Tibial artery (tissue), 4 donors: ENCODE measurements at places on chromosomes 13 and 19.

GRCh38 chr19:5108123-5108596 is 139.2 kb downstream of the KDM4B start:
- DNase-seq: no peak

GRCh38 chr19:48363500-48363809 is 285 bp downstream of the TMEM143 start:
- DNase-seq: no peak

DNA sequence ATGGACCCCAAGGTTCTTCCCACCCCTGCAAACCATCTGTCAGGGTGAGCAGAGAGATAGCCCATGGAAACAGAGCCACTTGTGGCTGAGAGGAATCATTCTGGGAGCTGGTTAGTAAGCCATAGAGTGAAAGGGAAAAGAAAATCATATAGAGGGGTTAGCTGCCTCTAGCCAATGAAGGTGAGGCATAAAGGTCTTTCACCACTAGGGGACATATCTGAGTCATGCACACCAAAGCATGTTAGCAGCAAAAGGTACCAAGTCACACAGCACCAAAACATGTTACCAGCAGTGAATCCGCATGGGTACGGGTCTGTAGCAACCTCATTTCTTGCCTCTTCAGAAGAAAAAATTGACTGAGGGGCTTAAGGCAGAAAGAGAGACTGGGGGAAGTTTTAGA is 76.7 kb upstream of the ZNF43 start:
- no peak for DNase-seq

- no peak for DNase-seq
These were observed 227.0 kb upstream of the RFC3 start for GRCh38 chr13:33590936-33591335.

DNA sequence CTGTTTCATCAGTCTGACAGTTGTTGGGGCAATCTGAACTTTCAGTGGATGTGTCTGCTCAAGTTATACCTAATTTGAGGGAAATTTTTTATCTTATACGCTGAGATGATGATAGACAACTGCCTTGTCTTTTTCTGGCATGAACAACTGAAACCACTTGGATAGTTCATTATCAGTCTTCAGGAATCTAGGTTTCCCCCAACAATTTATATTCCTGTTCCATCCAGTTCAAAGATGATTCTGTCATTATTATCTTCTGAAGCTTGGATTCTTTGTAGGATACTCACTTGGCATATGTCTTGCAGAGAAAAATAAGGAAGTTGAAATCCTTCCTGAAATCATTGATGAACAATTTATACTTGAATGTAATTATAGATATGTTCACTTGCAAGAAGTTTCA is 193.7 kb downstream of the LMO7 start:
- no peak for DNase-seq

GRCh38 chr13:110572778-110573118 is 11.2 kb upstream of the RAB20 start:
- DNase-seq: no peak

- DNase-seq: peak; percentile 51
These were observed 6.0 kb upstream of the FFAR2 start for GRCh38 chr19:35442091-35442490.

- DNase-seq: no peak
These were observed 260.9 kb downstream of the MTUS2 start for GRCh38 chr13:29081036-29081435.

GRCh38 chr19:23762884-23763711 is 4.4 kb upstream of the ZNF681 start:
- DNase-seq: peak; percentile 24

DNA sequence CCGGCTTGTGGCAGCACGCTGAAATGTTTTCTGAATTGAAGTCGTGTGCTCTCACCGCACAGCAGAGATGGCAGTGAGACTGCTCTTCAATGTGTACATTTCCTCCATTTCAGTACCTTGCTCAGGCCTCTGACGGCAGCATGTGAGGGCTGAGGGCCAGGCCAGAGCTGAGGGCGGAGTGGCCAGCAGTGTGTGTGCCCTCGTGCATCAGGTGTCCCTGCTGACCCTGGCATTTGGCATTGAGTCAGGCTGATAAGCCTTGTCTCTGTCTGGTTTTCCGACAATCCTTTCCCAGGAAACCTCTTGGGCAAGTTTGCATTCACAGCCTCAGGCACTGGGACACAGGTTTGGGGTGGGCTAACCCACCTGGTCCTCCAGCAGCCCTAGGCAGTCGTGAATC is 62.3 kb downstream of the EFNB2 start:
- DNase-seq: no peak

DNA sequence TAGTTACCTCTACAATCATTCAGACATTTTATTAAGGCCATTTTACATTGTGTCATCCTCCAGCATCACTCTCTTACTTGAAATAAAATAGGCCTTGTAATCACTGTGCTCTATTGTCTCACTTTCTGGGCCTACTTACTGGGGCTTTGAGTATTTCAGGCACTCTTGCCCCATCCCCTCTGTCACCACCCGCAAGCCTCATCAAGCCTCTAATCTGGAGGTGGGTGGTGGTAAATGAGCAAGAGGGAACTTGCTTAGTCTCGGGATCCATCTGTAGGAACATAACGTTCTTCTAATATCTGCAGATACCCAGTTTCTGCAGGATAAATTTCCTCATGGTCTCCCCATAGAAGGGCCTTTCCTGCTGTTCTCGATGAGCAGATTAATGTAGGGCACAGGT is 19.4 kb upstream of the GPR18 start:
- DNase-seq: no peak

GRCh38 chr13:34372581-34372980 is 554.6 kb downstream of the RFC3 start:
- no peak for DNase-seq

DNA sequence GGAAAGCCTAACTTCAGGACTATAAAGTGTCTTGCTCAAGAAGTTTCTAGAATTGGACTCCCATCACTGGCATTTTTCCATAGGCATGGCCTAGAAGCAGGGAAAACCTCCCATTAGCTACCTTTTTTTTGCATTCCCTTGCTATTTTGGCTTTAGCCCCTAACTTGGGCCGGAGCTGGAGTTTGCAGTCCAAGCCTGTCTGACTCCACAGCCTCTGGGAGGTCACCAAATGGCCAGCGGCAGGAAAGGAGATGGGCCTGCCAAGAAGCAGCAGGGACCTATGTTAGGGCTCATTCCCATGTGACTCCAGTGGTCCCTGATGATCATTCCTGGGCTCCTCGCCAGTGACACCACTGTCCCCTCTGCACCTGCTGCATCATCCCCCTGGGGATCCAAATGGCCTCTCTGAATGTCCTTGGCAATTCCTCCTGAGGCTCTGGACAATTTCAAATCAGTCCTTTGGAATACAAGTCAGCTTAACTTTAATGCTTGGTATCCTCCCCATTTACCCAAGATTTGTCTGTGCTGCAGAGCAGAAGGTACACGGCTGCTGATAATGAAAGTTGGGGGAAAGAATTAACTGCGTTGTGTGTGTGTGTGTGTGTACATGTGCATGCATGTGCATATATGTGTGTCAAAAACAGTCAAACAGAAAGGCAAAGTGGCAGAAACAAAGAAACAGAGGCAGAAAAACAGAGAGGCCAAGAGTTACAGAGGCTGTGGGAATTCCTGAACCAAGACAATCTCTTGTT is 69.8 kb upstream of the SERP2 start:
- DNase-seq: peak; percentile 58

- DNase-seq: no peak
These were observed 17.9 kb downstream of the ALG5 start for GRCh38 chr13:36981156-36981743.

GRCh38 chr13:48731001-48731658 is 77.4 kb downstream of the CYSLTR2 start:
- no peak for DNase-seq

- DNase-seq: no peak
These were observed 31.7 kb downstream of the ACTL9 start for GRCh38 chr19:8666814-8667405.

GRCh38 chr19:47226426-47227351 is 4.3 kb downstream of the BBC3 start:
- peak; percentile 91 for DNase-seq

DNA sequence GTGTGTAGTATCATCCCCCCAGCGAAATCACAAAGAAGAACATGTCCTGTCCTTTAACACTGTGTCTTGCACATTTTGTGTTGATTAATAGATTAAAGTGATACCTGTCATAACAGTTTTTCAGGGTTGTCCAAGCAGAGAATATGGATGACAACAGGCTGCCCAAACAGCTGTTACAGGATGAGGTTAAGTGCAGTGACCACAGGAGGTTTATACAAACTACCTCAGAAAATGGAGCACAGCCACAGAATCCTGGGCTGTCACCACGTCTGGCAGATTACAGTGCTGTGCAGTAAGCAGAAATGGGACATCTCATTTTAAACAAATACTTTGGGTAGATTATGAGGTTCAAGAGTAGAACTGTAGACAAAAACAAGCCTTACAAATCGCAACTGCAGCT is 575.6 kb downstream of the DCT start:
- no peak for DNase-seq

DNA sequence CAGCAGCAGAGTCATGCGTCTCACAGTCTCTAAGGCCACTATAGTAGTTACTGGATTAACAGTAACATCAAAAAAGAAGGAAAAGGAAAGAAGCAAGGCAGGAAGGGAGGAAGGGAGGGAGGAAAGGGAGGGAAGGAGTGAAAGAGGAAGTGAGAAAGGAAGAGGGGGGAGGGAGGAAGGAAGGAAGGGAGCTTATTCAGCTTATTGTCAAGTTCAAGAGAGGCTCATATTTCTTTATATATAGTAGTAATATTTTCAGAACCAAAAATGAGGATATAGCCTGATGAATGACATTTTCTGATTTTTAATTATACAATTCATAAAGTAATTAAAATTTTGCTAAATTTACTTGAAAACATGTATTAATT is 17.7 kb upstream of the RUBCNL start:
- DNase-seq: no peak

- no peak for DNase-seq
These were observed 225.8 kb upstream of the SLC10A2 start for GRCh38 chr13:103291798-103292572.

DNA sequence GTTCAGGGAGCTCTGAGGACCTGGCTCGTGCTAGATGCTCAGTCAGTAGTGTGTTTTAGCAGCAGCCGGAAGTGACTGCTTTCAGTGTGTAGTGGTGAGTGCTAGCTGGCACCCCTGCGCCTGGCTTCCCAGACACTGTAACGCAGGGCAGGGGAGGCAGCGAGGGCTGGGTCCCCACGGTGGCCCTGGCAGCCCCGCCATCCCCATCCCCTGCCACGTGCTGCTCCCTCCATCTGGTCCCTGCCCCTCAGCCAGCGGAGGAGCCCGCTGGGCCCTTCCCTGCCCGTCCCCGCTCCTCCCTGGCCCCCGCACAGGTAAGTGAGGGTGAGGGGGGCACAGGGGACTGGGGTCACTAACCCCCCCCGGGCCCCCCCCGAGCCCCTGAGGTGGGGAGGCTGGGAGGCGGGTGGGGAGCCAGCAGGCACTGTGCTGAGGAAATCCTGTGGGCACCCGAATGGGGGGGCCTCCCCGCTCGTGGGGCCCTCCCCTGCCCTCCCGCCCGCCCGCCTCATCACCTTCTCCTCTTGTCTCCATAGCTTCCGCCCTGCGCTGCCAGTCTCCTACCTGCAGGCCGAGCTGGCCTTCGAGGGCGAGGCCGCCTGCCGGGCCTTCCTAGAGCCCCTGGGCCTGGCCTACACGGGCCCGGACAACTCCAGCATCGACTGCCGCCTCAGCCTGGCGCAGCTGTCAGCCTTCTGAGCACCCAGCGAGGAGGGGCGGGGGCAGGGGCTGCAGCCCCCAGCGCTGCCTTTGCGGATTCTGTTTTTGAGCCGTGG is 3.2 kb downstream of the LENG9 start:
- DNase-seq: no peak

GRCh38 chr13:114222461-114222968 is 12.2 kb upstream of the CDC16 start:
- DNase-seq: no peak

GRCh38 chr13:31878495-31878894 is 139.2 kb downstream of the RXFP2 start:
- no peak for DNase-seq

GRCh38 chr19:32471811-32472210 is 66.2 kb downstream of the DPY19L3 start:
- no peak for DNase-seq

- DNase-seq: no peak
These were observed 1.6 kb upstream of the POU4F1 start for GRCh38 chr13:78604782-78605611.

- no peak for DNase-seq
These were observed 6.0 kb downstream of the ZNF614 start for GRCh38 chr19:52022193-52022592.

- no peak for DNase-seq
These were observed 4.2 kb downstream of the PDX1 start for GRCh38 chr13:27923794-27924528.

GRCh38 chr13:99895444-99896368 is 75.9 kb downstream of the ZIC5 start:
- no peak for DNase-seq

DNA sequence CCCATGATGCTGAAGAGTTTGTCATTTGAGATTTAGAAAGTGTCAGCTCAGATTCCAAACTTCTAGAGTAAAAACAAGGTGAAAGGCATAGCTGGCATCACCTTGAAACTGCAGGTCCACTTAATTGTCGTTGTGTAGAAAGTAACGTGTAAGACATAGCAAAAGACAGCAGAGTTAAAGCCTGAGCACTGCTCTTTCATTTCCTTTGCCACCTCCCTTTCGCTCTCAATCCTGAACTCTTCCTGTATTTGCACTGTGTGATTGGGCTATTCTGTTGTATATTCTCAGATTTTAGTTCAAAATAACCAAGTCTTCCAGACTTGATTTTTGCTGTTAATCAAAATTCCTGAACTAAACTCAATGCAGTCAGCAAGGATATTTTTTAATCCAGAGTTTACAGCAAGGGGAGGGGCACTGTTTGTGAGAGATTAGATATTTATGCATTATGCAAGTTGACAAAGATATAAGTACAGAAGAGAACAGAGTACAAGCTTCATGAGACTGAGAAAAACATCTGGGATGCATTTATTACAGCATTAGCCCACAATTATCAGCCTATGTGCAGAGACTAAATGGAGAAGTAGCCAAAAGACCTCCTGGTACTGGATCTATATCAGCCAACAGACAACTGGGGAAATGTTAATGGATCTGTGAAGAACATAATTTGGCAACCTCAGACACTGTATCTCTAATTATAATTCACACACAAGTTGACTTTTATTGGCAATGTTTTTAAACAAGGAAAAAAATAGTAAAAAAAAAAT is 328.6 kb downstream of the SUCLA2 start:
- DNase-seq: no peak

DNA sequence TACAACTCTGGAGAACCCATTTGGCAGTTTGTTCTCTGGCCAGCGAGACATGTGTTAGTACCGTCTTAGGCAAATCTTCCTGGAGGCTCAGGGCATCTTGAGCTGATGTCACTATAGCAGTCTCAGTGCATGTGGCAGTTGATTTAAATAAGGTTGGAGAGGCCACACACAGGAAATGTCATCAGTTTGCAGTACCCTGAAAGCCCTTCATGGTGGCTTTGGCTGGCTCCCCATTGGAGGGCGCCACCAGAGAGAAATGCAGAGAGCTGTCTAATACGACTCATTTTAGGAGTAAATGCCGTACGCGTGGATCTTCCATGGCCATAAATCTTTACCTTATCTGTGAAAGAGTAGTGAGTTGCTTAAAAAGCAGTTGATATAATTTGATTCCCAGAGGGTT is 163.1 kb downstream of the STK24 start:
- no peak for DNase-seq
